Mesangial cell (primary cell): ENCODE measurements at places on chromosomes 11 and 22. TPM values are rescaled to one million over a fixed set of nuclear protein-coding genes. Genes with fewer than 3 reads are reported as not detected.

PHETA2 gene
- total RNA-seq, result 12.5 and 14.3 TPM in 2 replicates

EMID1 gene
- 1.3 and 4.2 TPM in 2 replicates for total RNA-seq

GRIA4 gene
- not detected in 2 replicates for total RNA-seq

SLC5A4 gene
- 0.13 TPM in 1 of 2 replicates, not detected in the other for total RNA-seq

CASP4 gene
- 21.3 and 21.5 TPM in 2 replicates for total RNA-seq

SPA17 gene
- total RNA-seq, result 4.2 and 12.9 TPM in 2 replicates

PGA5 gene
- not detected in 2 replicates for total RNA-seq

APOBEC3G gene
- 1.6 and 10.9 TPM in 2 replicates for total RNA-seq

IZUMO1R gene
- total RNA-seq, result not detected in 2 replicates

TRIM49B gene
- total RNA-seq, result not detected in 2 replicates

RASL10A gene
- total RNA-seq, result 0.13 TPM in 1 of 2 replicates, not detected in the other

NEFH gene
- total RNA-seq, result 1.0 and 2.0 TPM in 2 replicates

DBX1 gene
- not detected in 2 replicates for total RNA-seq

SLN gene
- 0.16 and 0.38 TPM in 2 replicates for total RNA-seq

NLRP14 gene
- not detected in 2 replicates for total RNA-seq

TSSK2 gene
- total RNA-seq, result not detected in 2 replicates

RIBC2 gene
- 0.25 and 0.81 TPM in 2 replicates for total RNA-seq

OR8K3 gene
- not detected in 2 replicates for total RNA-seq

PATE3 gene
- total RNA-seq, result not detected in 2 replicates

MMP8 gene
- total RNA-seq, result not detected in 2 replicates

FAM83F gene
- 0.16 and 0.38 TPM in 2 replicates for total RNA-seq

GNAZ gene
- total RNA-seq, result 1.3 and 3.5 TPM in 2 replicates

PRAME gene
- 2.8 and 4.2 TPM in 2 replicates for total RNA-seq

MPZL3 gene
- 2.5 and 2.8 TPM in 2 replicates for total RNA-seq

PTPMT1 gene
- total RNA-seq, result 105 and 168 TPM in 2 replicates

UBQLNL gene
- total RNA-seq, result 0.25 TPM in 1 of 2 replicates, not detected in the other

SAA2 gene
- 0.81 TPM in 1 of 2 replicates, not detected in the other for total RNA-seq

CBLIF gene
- total RNA-seq, result not detected in 2 replicates

NLRP6 gene
- not detected in 2 replicates for total RNA-seq

MYH9 gene
- 1,143 and 1,170 TPM in 2 replicates for total RNA-seq

PDGFB gene
- 38.3 and 48.2 TPM in 2 replicates for total RNA-seq

MS4A3 gene
- not detected in 2 replicates for total RNA-seq

KIRREL3 gene
- total RNA-seq, result 2.2 and 7.2 TPM in 2 replicates

RAB36 gene
- 4.7 and 8.9 TPM in 2 replicates for total RNA-seq

GAS2 gene
- 1.9 and 2.4 TPM in 2 replicates for total RNA-seq

C11orf97 gene
- total RNA-seq, result not detected in 2 replicates

HSPB2 gene
- 0.33 and 1.0 TPM in 2 replicates for total RNA-seq

ELMOD1 gene
- not detected in 2 replicates for total RNA-seq

RBFOX2 gene
- 89.5 and 104 TPM in 2 replicates for total RNA-seq

KRTAP5-8 gene
- total RNA-seq, result not detected in 2 replicates

PATZ1 gene
- 24.9 and 34.9 TPM in 2 replicates for total RNA-seq

HORMAD2 gene
- 0.51 TPM in 1 of 2 replicates, not detected in the other for total RNA-seq

TSPAN18 gene
- 0.38 and 1.8 TPM in 2 replicates for total RNA-seq

DDIAS gene
- total RNA-seq, result 0.51 and 10.4 TPM in 2 replicates

HINFP gene
- 10.9 and 32.2 TPM in 2 replicates for total RNA-seq

ROBO4 gene
- 0.65 and 0.76 TPM in 2 replicates for total RNA-seq

OR8G5 gene
- total RNA-seq, result not detected in 2 replicates

GGT5 gene
- 7.2 and 12.9 TPM in 2 replicates for total RNA-seq

HBG2 gene
- total RNA-seq, result not detected in 2 replicates

OLFML1 gene
- 0.25 TPM in 1 of 2 replicates, not detected in the other for total RNA-seq

MPEG1 gene
- total RNA-seq, result not detected in 2 replicates

KCTD14 gene
- 8.5 and 8.6 TPM in 2 replicates for total RNA-seq

SYNGR1 gene
- total RNA-seq, result 12.9 and 21.4 TPM in 2 replicates

OR4C16 gene
- total RNA-seq, result not detected in 2 replicates

SMTNL1 gene
- not detected in 2 replicates for total RNA-seq

PITPNM1 gene
- total RNA-seq, result 93.2 and 138 TPM in 2 replicates

FGF4 gene
- not detected in 2 replicates for total RNA-seq

HTR3A gene
- total RNA-seq, result not detected in 2 replicates

PGA4 gene
- total RNA-seq, result not detected in 2 replicates

C22orf42 gene
- not detected in 2 replicates for total RNA-seq
